HCT116 (cell line): ENCODE measurements at places on chromosomes 12 and 14.

DNA sequence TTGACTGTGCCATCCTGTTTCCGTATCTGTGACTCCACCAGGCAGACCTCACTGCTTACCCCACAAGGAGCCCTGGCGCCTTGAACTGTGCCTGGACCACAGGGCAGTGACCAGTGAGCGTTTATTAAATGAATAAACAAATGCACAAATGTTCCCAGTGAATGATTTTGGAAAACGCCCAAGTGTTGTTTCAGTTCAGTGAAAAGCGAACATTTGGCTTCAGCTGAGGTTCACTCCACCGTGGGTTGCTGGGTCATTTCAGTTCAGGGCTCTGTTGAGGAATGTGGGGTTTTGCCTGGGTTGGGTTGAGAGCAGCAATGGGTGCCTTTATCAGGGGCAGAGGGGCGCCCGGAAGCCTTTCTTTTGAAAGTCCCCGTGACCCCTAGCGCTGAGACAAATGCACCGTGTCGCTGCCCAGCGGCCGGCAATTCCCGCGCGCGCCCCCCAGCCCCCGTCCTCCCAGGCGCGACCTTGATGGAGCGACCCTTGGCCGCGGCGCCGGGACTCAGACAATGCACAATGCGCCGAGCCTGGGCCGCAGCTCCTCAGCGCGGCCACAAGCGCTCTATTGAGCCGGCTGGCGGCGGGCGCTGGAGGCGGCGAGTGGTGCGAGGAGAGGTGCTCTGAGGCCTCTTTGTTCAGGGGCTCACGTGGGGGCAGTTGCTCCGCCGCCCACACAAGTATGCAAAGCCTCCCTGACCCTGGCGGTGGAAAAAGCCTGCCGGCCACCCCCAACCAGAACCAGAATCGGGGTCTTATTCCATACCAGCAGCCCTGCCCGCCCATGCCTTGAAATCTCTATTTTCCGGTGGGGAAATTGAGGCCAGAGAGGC is 40.5 kb upstream of the CLMN start:
- DNase-seq, result no peak

DNA sequence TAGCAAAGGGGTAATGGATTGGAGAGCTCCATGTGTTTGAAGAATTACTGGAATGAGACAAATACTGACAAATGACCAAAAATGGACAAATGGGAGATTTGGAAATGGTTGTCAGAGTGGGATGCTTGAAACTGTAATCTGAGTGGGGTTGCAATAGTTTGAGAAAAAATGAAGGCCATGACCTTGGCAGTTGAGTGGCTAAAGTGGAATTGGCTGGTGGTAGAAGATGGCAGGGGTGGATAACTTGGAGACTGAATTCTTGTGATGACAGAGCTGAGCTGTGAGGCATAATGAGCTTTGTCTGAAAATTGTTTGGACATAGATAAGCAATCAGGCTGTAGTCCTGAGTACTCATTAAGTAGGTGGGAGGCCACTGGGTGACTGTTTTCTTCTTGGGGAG is 222.5 kb upstream of the PRICKLE1 start:
- DNase-seq, result no peak

- no peak for DNase-seq
Measured at GRCh38 chr12:7096006-7096932, 4.0 kb upstream of the C1R start.

GRCh38 chr12:13175499-13175898 is 21.0 kb upstream of the EMP1 start:
- no peak for DNase-seq

- DNase-seq, result no peak
Measured at GRCh38 chr14:30620178-30620577, 1.9 kb upstream of the SCFD1 start.

DNA sequence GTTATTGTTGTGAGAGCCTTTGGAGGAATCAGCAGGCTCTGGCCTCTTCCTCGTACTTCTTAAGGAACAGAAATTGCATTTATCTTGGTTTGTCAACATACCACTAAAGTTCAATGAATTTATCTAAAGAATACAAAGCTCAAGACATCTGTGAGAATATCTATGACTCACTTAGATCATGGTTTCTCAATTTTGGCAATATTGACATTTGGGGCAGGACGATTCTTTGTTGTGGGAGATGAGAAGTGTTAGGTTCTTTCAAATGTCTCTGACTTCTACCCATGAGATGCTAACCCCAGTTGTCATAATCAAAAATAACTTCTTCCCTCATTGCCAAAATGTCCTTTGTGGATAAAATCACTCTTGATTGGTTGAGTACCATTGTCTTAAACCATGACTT is 1190.3 kb downstream of the GALC start:
- DNase-seq, result no peak

DNA sequence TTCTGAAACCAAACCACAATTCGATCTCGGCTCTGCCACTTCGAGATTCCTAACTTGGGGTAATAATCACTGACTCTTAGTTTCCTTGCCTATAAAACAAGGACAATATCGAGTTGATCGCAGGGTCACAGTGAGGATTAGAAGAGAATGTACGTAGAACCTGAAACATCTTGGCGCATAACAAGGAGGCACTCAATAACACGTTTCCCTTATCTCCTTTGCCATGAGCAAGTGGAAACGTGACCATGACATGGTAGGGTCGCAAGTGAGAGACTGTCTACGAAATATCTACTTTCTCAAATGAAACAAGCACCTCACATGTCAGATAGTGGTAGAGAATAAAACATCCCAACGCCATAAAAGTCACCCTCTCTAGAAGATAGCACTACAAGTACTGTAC is 2.3 kb downstream of the DICER1 start:
- no peak for DNase-seq
